ENCODE measurements at places on chromosomes 5 and 9.
A peak's percentile ranks its signal among the peaks of the same experiment; 100 is the strongest.

GRCh38 chr5:102749416-102750030, 5.6 kb upstream of the PAM start:
- peak; percentile 34 for DNase-seq

- DNase-seq = no peak
Measured at GRCh38 chr9:88533951-88534455, 975 bp upstream of the NXNL2 start.

DNA sequence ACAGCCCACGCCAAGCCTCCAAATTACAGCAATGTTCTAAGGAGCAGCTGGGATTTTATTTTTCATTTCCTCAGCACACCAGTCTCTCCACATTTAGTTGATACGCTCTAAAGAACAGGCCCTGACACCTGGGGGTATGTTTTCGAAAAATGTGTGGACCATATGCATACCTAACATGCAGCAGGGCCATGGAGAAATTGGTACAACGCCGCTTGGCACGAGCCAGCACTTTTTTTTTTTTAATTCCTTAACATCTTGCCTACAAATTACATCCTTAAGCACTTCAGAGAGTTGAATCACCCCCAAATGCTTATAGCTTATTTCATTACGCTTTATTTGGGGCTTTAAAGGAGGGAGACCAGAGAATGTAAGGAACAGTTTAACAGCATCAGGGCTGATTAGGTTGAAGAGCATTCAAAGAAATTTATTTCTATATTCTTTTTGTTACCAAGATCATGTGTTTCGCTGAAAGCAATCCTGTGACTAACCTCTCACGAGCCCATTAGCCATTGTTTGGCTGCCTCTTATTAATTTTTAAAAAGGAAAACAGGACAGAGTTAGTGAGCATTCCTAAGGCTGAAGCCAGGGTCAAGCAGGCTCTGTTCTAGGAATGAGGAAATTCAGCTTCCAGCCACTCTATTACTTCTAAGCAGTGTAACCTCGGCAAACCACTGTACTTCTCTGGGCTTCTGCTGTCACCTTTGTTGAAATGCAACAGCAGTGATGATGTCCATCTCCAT, 173.8 kb downstream of the ACTL7B start:
- no peak for DNase-seq

DNA sequence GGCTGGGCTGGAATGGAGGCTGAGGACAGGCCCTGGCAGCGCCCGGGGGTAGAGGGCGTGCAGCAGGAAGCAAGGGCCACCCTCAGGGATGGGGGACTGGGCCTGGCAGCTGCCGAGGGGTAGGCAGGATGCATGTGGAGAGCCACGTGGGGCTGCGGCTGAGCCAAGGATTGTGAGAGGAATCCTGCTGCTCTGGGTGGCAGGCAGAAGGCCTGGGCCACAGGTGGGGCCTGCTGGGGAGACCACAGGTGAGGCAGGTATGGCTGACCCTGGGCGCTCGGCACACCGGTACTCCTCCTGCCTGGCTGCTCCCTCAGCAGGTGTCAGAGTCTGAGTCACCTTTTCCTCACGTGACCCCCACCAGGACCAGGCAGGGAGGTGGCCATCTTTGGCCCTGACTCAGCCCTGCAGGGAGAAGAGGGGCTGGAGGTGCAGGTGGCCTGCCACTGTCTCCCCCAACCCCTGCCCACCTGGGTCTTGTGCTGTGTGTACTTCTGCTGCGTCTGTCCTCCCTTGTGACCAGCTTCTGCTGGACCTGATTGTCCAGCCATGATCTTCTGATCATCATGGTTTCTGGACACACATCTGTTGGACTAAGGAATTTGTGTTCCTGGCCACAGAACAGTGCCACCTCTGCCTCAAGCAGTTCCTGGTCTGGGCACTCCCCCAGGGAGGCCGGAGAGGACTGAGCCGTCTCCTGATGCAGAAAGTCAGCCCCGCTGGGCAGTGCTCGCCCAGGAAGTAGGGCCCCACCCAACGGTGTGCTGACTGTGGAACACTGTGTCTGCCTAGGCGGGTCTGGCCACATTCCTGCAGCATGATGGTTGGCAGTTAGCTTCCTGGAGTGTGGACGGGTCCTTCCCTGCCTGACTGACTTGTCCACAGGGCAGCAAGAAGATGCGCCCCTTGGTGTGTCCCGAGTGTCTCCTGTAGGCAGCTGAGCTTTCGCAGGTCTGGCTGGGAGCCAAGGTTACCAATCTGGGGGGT, 6.4 kb downstream of the ARRDC1 start:
- DNase-seq = peak; percentile 22

- DNase-seq = no peak
Measured at GRCh38 chr5:178206166-178207101, 2.1 kb downstream of the HNRNPAB start.

DNA sequence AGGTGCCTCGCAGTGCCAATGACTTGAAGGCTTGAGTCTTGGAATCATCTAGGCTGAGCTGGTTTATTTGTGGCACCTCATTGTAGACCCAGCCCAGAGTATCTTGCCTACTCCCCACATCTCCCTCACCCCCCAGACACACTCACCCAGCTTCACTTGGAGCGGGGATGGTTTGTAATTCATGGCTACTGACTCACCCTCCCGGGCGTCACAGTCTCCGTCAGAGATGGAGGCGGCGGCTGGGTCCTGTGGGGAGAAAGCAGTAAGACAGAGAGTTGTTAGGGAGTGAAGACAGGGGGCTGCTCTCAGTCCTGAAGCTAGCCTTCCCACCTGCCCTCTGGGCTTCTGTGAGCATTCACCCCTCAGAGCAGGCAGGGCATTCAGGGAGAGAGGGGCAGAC, 29.0 kb upstream of the MYORG start:
- DNase-seq = no peak

DNA sequence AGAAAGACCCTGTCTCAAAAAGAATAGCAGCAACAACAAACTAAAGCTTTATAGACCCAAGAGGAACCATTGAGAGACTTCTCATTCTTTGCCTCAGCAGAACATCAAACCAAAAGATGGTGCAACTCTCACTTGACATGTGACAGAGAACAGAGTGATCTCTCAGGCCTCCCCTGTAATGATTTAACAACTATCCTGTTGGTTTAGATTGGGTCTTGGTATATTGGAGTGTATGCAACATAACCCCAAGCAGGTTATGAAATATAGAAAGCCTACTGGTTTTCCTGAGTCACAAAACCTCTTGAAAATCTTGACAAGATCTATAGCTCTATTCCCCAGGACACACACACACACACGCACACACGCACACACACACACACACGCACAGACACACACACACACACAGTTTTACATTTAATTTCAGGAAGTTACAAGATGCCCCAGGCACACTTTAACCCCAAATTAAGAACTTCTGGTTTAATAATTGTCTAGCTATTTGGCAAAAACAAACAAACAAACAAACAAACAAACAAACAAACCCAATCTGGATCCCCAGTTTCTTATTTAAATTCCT, 6.5 kb upstream of the FGF1 start:
- DNase-seq = no peak

- DNase-seq = peak; percentile 24
Measured at GRCh38 chr9:109143881-109144562, 23.0 kb downstream of the FRRS1L start.

DNA sequence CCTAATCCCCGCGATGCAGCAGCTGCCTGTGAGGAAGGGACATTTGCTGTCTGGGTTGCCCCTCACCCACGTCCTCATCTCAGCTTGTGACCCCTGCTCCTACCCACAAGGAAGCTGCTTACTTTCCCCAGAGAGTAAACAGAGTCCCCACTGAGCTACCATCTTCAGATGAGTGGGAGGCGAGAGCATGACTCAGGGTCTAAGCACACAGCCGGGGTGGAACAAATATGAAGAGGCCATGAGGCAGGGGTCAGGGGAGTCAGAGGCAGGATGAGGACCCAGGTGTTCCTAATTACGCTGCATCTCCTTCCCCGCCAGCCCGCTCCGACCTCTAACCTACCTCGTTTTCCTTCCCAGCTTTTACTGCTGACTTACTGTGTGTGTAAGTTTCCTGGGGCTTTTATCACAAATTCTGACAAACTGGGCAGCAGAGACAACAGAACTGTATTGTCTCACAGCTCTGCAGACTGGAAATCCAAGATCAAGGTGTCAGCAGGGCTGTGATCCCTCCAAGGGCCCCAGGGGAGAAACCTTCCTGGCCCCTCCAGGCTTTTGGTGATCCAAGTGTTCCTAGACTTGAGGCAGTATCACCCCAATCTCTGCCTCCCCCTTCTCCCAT, 94.0 kb upstream of the DNAH5 start:
- no peak for DNase-seq

- DNase-seq = no peak
Measured at GRCh38 chr9:99762470-99762869, 59.2 kb upstream of the NR4A3 start.

DNA sequence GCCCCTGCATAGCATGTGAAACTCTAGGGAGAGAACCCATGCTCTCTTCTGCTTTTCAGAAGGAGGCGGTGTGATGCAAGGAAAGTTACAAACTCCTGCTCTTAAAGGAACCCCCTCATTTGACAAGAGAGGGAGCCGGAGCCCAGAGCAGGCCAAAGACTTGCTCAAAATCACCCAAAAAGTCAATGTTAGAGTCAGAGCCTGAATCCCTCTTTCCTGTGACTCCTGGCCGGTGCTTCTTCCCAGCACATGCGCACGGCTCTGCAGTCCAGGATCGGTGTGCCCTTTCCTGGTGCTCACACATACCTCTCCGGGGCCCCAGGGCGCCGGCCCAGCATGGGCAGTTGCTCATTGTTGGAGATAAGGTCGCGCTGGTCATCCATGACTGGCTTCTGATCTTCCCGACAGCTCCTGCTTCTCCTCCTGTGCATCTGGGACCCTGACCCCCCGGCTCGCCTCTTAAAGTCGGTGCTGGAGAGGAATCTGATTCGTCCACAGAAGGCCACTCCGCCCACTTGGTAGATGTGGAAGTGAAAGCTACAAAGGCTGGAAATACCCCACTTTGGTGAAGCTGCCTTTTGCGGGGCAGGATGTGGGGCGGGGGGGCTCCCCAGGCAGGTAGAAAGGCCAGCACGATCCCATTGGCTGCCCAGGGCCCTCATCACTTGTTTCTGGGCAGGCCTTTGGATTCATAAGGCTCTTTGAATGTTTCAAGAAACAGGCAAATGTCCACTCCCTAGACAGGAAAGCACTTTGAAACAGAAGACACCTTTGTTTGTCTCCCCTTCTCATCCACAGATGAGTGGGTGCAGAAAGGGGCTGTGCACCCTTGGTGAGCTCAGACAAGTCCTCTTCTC, at the start of gene CD74:
Gene CD74 (minus strand): TSS at position 592 of the 857 bp plus-strand sequence. CDS start 161 bp downstream, at position 431.
- DNase-seq = peak; percentile 20

- DNase-seq = no peak
Measured at GRCh38 chr9:3028535-3028934, 184.6 kb upstream of the PUM3 start.

DNA sequence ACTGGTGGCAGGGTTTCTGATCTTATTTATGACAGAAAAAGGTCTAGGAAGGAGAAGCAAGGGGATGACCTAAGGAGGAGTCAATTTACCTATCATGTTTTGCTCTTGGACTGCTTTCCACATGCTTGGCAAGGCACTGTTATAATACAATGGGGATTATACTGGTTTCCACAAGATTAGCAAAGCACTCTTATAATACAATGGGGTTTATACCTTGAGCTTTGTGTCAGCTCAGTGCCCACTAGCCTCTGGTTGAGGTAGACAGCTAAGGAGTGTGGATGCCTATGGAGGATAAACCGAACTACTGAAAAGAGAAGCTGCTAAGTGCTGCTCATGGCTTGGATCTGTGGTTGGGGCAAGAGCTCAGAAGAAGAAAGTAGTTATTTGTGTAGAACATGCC, 68.7 kb downstream of the MRPS27 start:
- no peak for DNase-seq

- no peak for DNase-seq
Measured at GRCh38 chr9:128349125-128349524, 8.8 kb downstream of the SLC27A4 start.

- no peak for DNase-seq
Measured at GRCh38 chr5:8686707-8687106, 817.8 kb downstream of the MTRR start.

GRCh38 chr5:67998709-67999261, 216.8 kb upstream of the PIK3R1 start:
- no peak for DNase-seq

GRCh38 chr9:84140535-84141101, 160.0 kb downstream of the RMI1 start:
- no peak for DNase-seq

DNA sequence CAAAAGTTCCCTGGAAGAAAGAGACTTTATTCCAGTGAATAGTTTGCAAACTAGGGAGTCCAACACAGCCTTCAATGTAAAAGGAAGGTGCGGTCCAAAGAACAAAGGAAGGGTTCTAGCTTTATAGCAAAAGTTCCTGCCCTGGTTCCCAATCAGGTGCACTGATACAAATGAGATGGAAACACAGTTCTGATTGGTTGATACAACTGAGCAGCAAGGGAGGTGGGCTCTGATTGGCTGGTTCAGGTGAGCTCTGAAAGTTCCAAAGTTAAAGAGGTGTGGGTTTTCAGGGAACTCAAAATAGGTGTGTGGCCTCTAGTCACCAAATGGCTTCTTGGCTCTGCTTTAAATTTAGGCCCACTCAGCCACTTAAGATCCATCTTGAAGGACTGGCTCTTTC, 43.1 kb downstream of the P4HA2 start:
- DNase-seq = no peak

- no peak for DNase-seq
Measured at GRCh38 chr9:122158202-122158601, 1.4 kb downstream of the NDUFA8 start.

DNA sequence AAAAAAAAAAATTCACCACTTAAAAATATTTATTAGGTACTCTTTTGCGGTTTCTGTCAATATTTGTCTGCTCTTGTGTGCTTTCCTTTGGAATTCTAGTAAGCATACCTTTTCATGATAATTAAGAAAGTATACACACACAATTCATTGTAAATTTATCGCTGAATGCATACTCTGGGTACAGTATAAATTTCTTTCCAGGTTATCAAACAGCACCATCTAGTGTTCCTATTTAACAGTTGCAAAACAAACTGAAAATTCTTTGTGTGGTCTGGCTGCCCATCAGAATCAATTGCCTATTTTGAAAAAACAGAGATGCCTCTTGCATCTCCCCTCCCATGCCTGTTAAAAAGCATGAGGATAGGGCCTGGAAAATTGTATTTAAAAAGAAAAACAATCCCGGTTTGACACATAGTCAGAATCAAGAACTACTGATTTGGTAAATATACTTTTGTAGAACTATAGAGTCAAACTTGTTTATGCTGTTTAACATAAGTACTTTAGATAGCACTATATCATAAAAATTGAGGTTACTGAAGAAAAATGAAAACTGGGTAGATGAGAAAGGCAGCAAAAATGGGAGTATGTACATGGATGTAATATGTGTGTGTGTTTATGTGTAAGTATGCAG, 16.2 kb downstream of the PGGT1B start:
- DNase-seq = peak; percentile 22

DNA sequence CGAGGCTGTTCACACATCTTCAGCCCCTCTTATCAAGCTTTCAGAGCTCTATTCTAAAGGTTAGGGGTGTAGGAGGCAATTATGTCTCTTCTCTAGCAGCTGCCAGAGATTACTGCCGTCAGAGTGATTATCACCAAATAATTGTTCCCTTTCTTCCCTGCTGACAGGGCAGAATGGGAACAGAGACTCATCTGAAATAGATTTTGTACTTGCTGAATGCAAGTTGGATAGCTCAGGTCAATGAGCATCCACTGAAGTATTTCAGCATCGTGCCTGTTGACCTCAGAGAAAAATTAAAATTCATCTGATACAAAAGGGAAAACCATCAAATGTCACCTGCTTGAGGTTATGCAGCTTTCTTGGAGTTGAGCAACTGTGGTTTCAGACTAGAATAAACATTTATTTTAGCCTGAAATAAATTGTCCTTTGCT, 213.7 kb upstream of the MAP3K1 start:
- no peak for DNase-seq

- peak; percentile 61 for DNase-seq
Measured at GRCh38 chr5:76601470-76601869, 21.7 kb downstream of the F2RL2 start.

GRCh38 chr9:123716339-123716945, 213.5 kb downstream of the DENND1A start:
- no peak for DNase-seq

All from NCI-H526 (cell line).